Stimulated activated CD4-positive, alpha-beta T cell treated with anti-CD3 and anti-CD28 coated beads, Interleukin-4, amount 100 ng/mL, for 24 hours (primary cell): ENCODE measurements at places on chromosomes 2 and 18.

DNA sequence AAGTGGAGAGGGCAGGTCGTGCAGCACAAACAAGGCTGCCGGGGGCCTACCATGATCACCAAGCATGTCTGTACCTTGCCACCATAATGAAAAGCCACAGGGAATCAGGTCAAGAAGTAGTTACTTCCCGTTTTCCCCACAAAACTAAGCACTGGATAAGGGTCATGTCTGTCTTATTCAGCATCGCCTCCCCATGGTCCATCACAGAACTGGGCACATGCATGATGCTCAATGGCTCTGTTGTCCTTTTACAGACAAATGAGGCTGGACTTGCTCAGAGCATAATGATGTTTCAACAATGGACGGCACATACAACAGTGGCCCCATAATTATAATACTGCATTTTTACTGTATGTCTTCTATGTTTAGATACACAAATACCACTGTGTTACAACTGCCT is 27.5 kb downstream of the REEP1 start:
- no peak for DNase-seq

- DNase-seq: no peak
Measured at GRCh38 chr2:200254773-200255172, 51.7 kb upstream of the SPATS2L start.

DNA sequence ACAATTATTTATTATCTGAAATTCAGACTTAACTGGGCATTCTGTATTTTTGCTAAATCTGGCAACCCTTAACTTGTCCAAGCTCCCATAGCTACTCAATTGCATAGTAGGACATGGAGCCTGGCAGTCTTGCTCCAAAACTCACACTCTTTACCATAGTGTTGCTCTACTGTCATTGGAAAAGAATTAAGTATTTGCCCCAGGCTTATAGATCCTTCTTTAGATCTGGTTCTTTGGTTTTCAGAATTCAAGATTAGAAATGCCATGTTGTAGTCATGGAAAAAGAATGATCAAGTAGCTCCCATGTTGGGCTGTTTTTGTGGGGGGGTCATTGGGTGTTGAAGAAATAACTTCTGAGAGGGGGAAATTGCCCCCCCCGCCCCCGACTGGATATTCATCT is 240.9 kb downstream of the WDPCP start:
- no peak for DNase-seq

- no peak for DNase-seq
Measured at GRCh38 chr18:23958036-23958435, 56.5 kb upstream of the TTC39C start.

DNA sequence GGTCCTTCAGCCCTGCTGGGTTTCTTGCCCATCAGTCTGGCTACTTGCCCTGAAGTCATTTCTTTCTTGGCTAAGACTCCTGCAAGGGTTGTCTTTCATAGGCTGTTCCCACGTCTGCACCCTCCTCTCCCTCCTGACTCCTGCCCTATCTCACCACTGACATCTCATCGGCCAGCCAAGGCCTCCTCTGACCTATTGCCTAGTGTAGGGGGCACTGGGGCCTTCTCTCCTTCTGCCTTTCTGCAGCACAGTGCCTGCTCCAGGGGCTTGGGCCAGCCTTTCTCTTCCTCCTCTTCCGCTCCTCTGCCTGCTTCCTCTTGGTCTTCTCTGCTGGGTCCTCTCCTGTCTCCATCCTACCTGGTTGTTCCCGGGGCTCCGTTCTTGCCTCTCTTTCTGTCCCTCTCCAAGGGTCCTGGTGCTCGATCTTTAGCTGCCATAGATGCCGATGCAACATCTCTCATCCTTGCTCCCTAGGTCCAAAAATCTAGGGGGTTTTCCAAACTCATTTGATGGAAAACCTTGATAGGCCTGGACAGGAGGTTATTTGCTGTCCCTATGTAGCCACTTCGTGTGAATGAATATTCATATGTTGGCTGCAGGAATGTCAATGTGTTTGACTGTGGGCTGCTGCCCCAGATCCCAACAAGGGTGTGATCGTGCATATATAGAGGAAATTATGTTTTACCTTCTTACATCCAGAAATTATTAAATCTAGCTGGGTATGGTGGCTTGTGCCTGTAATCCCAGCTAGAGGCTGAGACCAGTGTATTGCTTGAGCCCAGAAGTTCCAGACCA is 9.7 kb upstream of the NT5DC4 start:
- DNase-seq: no peak

DNA sequence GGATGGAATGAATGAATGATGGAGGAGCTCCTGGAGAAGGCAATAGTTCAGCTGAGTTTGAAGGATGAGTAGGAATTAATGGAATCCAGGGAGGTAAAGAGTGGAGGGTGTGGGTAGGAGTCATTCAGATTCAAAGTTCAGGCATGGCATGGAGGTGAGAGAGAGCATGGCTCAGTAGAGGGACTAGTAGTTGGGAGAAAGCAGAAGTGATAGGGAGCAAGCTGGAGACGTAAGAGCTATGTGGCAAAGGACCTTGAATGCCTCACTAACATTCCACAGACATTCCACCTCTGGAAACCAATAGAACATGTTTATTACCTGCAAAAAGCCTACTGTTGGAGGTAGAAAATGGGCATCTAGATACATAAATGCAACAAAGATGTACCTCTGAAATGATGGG is 170.1 kb downstream of the HAUS1 start:
- no peak for DNase-seq

DNA sequence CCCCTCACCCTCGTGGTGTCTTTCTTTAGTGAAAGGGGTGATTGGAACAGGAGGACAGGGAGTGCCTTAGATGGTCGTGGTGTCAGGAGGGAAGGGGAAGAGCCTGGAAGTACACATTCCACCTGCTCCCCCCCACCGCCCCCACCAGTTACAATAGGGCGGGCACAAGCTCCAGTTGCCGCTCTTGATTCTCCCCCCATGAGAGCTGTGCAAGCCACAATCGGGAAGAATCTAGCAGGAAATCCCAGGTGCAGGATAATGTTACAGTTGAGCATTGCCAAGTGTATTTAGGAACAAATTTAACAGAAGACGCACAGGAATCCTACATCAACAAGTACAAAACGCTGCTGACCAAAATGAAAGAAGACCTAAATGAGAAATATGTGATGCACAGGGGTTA is 73.6 kb downstream of the ASAP2 start:
- no peak for DNase-seq

DNA sequence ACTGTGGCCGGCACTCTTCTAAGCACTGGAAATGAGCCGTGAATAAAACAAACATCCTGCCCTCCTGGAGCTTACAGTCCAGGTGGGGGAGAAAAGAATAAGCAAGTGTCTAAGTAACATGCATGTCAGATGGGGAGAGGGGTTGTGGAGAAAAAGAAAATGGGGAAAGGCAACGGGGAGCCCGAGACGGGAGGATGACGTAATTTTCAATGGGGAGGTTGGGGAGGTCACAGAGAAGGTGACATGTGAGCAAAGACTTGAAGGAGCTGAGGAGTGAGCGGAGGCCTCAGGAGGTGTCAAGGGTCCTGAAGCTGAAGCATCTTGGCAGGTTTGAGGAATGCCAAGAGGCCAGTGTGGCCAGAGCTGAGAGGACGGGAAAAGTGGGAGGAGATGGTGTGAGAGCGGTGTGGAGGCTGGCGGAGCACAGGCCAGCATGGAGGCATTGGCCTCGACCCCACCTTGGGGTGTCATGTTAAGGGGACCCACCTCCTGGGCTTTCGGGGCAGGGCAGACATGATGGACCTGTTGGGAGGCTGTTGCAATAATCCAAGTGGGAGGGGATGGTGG is 15.0 kb upstream of the NTSR2 start:
- no peak for DNase-seq

DNA sequence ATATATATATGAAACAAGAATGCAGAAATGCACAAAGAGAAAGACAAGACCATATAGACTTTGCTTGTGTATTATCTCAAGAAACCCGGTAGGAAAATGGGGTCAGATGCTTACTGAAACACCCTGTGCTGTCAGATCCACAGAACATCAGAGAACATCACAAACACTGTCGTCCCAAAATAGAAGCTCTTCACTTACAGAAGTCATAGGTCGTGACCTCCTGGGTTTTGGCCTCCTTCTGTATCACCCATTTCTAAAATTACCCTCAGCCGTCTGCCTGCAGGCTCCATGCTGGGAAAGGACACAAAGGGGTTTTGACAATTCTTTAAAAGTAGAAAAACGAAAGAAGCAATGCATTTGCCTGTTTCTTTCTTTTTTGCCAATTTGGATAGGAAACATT is 137.9 kb downstream of the PAX3 start:
- no peak for DNase-seq

GRCh38 chr2:138707392-138708074 is 72.7 kb downstream of the NXPH2 start:
- DNase-seq: no peak

- no peak for DNase-seq
Measured at GRCh38 chr2:69081757-69082156, 68.8 kb downstream of the ANTXR1 start.

DNA sequence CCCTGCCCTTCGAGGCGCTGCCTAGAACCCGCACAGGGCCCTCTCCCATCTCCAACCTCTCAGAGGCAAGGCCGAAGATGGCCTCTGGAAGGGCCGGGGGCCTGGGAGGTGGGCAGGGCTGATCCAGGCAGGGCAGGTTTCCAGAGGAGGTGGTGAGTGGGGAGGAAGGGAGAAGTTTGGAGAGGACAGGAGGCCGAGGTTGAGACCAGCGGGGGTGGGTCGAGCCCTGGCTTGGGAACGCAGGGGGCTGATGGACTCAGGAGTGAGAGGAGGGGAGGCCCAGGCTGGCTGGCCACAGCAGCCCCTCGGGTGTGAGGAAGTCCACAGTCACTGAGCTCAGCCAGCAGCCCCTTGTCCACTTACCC is 10.5 kb downstream of the CAPN10 start:
- no peak for DNase-seq

GRCh38 chr2:101295895-101296294 is 12.6 kb downstream of the RNF149 start:
- DNase-seq: no peak

- no peak for DNase-seq
Measured at GRCh38 chr2:241540401-241540770, 18.2 kb upstream of the BOK start.

DNA sequence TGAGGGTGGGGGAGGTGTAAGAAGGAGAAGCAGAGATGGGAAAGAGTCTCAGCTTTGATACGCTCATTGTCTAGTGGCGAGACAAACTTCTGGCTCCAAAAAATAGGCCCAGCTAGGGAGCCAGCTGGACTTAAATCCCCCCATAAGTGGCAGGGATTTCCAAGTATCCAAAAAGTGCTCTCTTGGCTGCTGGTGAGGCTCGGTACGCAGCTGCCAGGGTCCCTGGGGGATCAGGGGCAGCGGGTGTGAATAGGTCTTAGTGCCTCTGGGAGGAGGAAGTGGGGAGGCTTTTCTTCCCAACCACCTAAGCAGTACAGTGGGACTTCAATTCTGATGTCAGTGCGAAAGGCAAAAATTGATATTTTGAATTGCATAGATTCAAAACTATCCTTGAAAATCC is 73.5 kb downstream of the ALK start:
- DNase-seq: no peak

DNA sequence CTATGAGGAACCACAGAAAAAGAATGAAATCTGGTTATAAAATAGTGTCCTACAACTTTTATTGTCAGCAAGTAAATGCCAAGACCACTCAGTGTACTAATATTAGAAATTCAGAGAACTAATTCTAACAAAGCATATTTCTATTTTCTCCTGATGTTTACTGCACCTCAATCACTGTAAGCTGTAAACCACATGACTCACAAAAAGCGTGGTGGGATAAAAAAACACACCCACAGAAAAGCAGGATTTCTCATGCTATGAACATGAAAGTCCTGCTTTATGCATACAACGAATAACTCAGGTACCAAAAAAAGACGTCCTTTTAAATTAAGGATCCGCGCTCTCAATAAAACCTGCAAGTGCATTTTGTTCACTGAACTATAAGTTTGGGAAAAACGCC is 797 bp downstream of the TXNL4A start:
- DNase-seq: no peak

- no peak for DNase-seq
Measured at GRCh38 chr2:43178602-43179542, 47.5 kb downstream of the ZFP36L2 start.

DNA sequence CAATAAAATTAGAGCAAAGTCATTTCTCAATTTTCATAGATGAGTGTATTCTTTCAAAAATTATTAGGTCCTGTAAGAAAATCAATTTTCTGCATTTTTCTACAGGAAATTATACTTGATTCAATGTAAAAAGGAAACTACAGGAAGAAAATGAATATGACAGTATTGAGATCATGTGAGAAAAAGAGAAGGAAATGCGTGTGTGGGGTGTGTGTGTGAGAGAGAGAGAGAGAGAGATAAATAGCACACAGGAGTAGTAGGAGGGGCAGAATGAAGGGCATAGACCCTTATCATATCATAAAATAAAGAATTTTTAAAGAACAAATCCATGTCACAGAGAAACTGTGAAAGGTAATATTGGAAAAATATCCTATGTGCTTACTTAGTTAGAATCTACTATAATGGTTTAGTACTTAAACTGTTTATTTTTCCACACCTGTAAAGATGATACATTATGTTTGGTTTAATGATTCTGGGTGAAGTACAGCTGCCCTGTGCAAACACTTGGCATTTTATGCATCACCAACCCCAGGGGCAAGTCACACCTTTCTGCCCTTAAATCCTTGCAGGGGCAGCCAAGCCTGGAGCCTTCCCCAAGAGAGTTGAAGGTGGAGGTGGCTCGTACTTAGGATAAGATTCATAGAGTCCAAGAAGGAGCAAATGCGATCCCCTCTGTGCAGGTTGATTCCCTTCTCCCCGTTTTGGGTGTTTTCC is 276.4 kb downstream of the TGIF1 start:
- no peak for DNase-seq

- no peak for DNase-seq
Measured at GRCh38 chr2:37337620-37338280, 6.7 kb upstream of the QPCT start.

DNA sequence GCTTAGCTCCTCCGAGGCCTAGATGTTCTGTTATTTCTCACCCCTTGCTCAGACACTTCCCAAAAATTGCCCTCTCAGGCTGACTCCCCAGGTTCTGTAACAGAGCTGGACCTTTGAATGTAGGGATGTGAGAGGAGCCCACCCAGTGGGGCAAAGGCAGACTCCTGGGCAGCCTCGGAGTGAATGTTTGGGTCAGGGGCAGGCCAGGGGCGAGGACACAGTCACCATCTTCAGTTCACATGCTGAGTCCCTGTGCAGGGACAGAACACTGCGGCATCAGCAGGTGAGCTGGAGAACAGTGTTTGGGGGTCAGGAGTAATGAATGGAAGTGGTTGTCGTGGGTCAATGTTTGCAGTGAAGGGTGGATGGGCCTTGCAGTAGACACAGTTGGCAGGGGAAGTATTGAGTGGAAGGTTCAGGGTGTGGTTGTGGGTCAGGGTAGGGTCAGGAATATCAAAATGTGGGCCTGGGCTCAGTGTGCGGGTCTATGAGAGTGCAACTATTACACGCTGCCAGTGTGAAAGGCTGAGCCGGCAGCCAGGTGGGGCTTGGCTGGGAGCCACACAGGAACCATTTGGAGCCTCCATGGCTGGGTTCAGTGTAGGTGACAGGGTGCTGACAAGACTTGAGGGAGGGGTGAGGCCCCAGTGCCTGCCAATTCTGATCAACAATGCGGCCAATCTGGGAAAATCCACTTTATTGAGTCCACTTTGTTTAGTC is 4.4 kb downstream of the IHH start:
- DNase-seq: no peak
